ENCODE measurements at places on chromosomes 12 and 14. TPM values are rescaled to one million over a fixed set of nuclear protein-coding genes. Genes with fewer than 3 reads are reported as not detected.

Gene FAM181A
- total RNA-seq: 3.3 TPM

Gene PIANP
- 2.0 TPM for total RNA-seq

Gene ACIN1
- total RNA-seq: 125 TPM

Gene LRFN5
- total RNA-seq: 30.9 TPM

Gene IFNG-AS1
- total RNA-seq: 0.10 TPM

Gene NRXN3
- 73.4 TPM for total RNA-seq

Gene FAM186B
- 0.10 TPM for total RNA-seq

Gene PMCH
- total RNA-seq: 0.33 TPM

Gene PPFIBP1
- total RNA-seq: 246 TPM

Gene ALG10
- total RNA-seq: 24.1 TPM

Gene ASPG
- 0.50 TPM for total RNA-seq

Gene SYCP3
- total RNA-seq: 0.28 TPM

Gene RNASE7
- not detected for total RNA-seq

Gene AHNAK2
- total RNA-seq: 102 TPM

Gene SLCO1A2
- 25.8 TPM for total RNA-seq

Gene PROX2
- 0.06 TPM for total RNA-seq

Gene AQP5
- 0.20 TPM for total RNA-seq

Gene DPF3
- total RNA-seq: 9.6 TPM

- DNase-seq: peak; percentile 45
These were observed 76.1 kb downstream of the GALNT4 start for GRCh38 chr12:89448526-89448925.

DNA sequence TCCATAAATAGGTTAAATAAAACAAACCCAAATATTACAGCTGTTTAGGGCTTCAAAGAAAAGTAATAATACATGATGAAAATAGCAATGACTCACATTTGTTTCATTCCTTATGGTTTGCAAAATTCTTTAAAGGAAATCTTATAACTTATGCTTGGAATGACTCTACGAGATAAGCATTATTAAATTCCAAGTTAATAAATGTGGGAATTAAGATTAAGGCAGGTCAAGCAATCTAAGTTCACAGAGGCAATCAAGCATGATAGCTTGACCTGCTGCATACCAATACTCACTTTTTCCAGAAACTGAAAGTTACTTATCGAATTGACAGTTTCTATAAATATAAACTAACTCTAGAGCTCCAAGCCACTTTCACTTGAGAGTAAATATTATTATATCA, 1002.9 kb upstream of the SEL1L start:
- DNase-seq: no peak

GRCh38 chr12:100166232-100166631, 23.6 kb upstream of the BLTP3B start:
- DNase-seq: no peak

GRCh38 chr14:99899578-99900178, 106.5 kb downstream of the EML1 start:
- peak; percentile 61 for DNase-seq

DNA sequence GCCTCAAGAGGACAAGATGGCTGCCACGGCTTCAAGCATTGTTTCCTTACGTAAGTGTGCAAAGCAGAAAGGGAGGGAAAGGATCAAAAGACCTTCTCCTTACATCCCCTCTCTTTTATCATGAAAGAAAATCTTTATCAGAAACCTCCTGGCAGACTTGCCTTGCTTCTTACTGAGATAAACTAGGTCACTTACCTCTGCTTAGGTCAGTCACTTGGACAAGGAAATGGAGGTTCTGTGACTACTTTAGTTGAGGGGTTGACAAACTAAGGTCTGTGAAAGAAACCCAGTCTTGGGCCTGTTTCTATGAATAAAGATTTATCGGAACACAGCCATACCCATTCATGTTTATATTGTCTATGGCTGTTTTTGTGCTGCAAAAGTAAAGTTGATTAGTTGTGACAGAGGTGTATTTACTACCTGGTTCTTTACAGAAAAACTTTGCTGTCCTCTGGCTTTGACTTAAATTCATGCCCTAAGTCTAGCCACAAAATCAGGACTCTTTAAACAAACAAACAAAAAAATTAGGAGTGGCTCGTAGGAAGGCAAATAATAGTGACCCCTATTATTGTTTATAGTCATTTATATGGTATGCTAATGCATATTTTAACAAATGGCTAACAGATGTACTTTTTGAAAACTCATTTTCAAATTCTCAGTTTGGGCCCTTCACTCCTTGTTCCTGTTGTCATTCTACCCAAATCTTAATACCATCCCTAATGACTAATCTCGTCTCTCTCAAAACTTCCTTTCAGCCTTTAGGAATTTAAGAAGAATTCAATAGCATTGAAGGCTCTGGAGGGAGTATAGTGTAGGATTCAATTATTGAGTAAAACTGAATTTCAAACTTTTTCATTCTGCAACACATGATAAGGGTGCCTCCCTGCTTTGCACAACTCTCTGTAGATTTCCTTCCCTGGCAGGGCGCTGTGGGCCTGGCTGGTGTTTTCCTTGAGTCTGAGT, 42.0 kb upstream of the ATP2B1 start:
- no peak for DNase-seq

- DNase-seq: no peak
These were observed 16.1 kb upstream of the CD69 start for GRCh38 chr12:9776781-9777180.

- DNase-seq: no peak
These were observed 71.9 kb downstream of the GSC start for GRCh38 chr14:94697773-94698556.

GRCh38 chr14:76430017-76430416, 54.1 kb downstream of the ESRRB start:
- DNase-seq: no peak

DNA sequence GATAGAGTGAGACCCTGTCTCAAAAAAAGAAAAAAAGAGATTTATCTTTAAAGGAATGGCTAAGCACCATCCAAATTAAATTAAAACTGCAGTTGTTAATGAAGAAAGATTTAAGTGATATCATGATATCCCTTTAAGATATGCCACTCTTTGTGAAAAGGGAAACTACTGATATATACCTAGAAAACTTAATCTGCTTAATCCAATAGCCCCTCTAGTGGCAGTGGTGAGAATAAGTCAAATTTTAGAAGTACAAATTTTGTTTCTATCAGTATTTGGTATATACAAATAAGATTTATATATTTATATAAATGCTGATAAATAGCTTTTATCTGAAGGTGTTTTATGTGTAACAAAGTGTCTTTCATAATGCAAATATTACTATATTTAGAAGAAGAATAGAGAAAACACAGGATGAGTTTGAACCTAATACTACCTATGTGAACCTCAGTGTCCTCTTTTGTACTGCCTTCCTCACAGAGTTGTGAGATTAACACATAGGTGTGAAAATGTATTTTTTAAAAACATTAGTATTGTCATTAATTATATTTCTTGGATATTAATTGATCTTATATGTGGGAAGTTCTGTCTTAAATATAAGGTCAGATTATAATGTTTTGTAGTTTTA, 51.4 kb upstream of the GARIN2 start:
- peak; percentile 24 for DNase-seq

GRCh38 chr12:4899364-4899763, 10.3 kb upstream of the KCNA1 start:
- no peak for DNase-seq

DNA sequence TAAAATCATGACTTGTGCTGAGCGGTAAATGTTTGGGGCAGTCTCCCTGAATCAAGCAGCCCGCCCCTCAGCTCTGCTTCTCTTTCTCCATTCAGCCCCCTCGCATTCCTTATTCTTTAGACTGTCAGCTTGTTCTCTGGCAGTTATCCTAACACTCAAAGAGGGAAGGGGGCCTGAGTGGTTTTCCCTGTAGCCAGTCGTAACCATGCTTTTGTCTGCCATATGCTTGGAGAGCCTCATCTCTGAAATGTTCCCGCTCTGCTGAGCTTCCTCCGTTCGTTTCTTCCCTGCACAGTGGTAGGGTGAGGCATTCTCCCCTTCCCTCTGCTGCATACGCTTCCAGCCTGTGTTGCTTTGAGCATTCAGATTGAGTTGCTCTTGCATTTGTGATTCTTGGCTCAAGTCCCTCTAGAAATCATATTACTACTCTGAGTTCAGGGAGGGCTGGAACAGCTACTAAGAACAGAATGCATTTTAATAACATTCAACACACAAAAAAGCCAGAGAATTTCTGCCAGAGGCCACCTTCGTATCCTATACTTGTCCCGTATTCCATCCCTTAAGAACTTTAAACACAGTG, 119.7 kb downstream of the FBXL14 start:
- peak; percentile 52 for DNase-seq

DNA sequence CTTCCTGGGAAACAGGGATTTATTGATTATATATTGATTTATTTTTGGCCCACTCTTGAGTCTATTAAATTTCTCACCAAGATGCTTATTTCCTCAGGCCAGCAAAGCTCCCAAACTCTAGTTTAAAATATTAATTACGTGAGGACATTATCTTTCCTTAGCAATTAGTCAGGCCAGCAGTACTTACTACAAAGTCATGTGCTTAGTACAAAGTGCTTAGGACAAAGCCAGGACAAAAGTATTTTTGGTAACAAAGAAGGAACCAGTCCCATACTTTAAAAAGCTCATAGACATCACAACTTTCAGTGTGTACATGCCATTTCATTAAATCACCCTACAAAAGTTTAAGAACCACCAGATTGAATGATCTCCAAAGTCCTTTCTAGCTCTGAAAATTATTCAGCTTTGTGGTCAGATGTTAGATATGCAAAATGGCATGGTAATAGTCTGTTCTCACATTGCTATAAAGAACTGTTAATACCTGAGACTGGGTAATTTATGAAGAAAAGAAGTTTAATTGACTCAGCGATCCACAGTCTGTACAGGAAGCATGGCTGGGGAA, 94.7 kb upstream of the PWP1 start:
- no peak for DNase-seq

DNA sequence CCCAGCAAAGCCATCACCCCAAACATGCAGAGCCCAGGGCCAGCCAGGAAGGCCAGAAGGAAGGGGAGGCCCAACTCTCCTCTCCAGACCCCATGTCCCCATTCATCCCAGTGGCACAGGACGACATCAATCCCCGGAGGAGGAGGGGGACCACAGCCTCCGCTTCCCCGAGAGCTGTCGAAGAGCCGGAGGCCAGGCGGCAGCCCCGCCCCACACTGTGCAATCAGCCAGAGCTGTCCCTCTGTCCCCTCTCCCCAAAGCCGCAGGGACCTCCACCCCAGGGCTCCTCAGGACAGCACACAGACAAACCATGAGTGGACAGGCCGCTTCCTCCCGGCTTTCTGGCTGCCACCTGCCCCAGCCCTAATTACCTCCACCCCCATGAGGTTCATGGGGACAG, 16.8 kb downstream of the RAB35 start:
- no peak for DNase-seq

GRCh38 chr12:91893476-91893875, 252.2 kb downstream of the BTG1 start:
- DNase-seq: no peak

DNA sequence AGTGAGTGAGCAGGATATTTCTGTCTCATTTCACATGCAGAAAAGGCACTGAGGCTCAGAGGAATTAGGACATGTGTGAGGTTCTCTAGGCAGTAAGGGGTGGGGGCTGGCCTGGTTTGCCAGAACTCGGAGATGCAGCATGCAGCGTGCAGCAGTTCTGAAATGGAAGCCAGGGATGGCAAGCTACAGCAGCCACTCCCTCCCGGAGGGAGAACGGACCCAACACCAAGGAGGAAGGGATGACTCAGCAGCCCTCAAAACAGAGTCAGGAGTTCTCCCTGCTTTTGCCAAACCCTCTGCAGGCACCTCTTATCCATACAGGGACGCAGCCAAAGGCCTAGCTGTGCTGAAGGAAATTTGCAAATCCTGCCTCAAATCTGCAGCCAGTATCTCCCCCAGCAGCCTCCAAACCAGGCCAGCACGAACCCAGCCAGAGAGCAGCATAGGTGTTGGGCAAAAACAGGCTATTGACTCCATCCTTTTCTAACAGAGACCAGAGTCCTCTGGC, 10.3 kb upstream of the SERPINA3 start:
- DNase-seq: peak; percentile 23

GRCh38 chr14:55760789-55761566, 181.0 kb downstream of the KTN1 start:
- DNase-seq: no peak

DNA sequence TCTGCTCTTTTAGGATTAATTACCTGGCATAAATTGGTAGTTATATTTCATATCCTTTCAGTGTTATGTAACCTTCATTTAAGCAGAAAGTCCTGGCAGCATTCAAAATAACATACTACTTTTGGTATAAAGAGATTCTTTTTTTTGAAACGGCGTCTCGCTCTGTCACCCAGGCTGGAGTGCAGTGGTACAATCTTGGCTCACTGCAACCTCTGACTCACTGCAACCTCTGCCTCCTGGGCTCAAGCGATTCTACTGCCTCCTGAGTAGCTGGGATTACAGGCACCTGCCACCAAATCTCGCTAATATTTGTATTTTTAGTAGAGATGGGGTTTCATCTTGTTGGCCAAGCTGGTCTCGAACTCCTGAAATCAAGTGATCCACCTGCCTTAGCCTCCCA, 9.2 kb downstream of the KTN1 start:
- no peak for DNase-seq

DNA sequence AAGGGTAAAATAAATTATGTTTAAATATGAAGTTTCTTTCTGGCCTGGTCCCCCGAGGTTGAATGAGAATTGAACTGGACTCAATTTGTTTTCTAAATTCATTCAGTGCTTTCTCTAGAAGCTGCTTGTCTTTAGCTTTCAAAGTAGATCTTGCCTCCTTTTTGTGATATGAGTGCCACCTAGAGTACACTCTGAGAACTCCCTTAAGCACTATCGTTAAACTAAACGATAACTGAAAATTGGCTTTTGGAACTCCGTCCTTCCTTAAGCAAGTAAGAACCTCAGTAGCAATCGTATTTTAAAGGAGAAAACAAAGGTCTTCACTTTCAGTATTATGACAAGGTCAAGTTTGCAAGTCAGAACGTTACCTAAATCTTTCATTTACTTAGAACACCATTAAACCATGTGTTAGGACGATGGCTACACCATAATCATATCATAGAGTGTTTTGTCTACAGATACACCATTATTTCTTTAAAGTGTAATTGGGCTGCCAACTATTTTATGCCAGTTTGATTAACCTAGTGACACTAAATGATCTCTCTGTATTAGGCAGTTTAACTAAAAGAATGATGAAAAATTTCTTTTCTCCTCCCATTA, 364.8 kb downstream of the SNAPC1 start:
- DNase-seq: peak; percentile 90

- no peak for DNase-seq
These were observed 172.2 kb downstream of the PRKD1 start for GRCh38 chr14:29755311-29756018.

All from spinal cord (tissue), 10 donors.